ENCODE measurements at places on chromosomes 3 and 15.

DNA sequence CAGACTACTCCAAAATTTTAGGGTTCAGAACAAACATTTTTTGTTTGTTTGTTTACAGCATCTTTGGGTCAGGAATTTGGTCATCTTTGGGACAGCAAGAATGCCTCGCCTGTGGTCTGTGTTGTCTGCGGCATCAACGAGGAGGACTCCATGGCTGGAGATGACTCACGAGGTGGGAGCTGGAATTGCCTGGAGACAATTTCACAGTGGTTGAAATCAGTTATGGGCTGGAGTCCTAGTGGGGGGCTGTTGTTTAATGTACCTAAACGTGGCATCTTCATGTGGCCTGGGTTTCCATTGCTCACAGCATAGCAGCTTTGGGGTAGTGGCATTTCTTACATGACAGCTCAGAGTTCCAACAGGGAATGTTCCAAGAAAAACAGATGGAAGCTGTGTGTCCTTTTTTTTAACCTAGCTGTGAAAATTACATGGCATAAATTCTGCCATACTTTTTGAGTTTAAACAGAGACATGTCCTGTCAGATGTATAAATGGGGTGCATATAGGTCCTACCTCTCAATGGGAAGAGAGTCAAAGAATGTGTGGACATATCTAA lies 507.3 kb upstream of the CBLB start:
- DNase-seq = no peak

- DNase-seq = peak; percentile 58
These were observed 127.6 kb upstream of the LMOD3 start for GRCh38 chr3:69250014-69250413.

- DNase-seq = no peak
These were observed 96.2 kb upstream of the SEMA6D start for GRCh38 chr15:47620960-47621681.

DNA sequence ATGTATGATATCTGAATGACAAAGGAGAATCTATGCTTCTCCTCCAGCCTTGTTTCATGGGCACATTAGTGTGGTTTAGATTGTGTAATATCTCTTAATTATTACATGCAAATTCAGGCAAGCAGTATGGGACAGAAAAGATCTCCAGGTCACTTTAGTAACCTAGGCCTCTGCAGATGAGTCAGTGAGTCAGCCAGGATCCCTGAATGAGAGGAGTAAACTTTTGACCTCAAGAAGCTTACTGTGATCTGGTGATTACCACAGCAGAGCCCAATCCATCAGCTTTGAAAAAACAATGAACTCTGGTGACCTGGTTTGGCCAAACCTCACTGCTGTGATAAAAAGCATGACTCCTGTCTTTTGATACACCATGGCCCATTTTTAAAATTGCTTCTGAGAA lies 107.8 kb downstream of the LRRN1 start:
- DNase-seq = no peak

DNA sequence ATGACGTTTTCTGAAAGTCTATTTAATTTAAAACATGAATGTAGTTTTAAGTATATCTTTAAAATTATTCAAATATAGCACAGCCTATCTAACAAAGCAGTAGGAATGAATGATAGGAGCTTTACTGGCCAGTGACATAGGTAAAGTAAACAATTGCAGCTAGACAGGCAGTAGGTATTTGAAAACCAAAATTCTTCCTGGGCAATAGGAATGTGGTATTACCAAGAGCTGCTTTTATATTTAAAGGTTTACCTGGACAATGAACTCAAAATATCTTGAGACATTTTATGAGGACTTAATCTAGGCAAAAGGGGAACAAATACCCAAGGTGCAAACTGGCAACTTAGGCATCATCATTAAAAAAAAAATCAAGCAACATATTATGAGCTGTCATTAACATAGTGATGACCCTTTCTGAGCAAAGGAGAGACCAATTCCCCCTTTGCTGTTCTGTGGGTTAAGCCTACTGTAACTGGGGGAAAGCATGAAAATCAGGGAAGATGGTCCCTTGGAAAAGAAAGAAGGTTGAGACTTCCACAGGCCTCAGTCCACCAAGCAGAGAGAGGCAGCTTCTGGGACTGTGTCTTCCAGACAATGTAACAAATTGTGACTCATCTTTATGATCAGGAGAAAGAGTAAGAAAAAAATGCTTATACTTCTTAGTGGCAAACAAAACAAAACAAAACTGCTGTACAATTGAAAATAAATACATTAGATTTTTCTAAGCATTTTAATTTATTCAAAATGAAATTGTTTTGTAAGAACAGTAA lies 12.9 kb downstream of the ISL2 start:
- DNase-seq = no peak

DNA sequence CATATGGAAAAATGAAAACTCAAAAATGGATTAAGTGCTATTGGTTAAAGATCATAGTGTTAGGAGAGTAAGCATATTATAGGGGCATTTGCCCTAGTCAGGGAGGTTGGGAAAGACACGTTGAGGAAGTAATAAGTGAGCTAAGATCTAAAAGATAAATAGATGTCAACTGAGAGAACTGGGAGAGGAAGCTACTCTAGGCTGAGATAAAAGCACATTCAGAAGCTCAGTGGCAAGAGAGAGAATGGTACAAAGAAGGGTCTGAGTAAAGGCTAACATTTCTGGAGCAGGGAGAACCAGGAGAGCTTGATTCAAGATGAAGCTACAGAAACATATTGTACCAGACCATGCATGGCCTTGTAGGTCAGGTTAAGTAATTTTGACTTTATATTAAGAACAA lies 63.9 kb downstream of the TRPC1 start:
- DNase-seq = no peak

GRCh38 chr15:68218847-68219798 lies 10.4 kb downstream of the CLN6 start:
- no peak for DNase-seq

DNA sequence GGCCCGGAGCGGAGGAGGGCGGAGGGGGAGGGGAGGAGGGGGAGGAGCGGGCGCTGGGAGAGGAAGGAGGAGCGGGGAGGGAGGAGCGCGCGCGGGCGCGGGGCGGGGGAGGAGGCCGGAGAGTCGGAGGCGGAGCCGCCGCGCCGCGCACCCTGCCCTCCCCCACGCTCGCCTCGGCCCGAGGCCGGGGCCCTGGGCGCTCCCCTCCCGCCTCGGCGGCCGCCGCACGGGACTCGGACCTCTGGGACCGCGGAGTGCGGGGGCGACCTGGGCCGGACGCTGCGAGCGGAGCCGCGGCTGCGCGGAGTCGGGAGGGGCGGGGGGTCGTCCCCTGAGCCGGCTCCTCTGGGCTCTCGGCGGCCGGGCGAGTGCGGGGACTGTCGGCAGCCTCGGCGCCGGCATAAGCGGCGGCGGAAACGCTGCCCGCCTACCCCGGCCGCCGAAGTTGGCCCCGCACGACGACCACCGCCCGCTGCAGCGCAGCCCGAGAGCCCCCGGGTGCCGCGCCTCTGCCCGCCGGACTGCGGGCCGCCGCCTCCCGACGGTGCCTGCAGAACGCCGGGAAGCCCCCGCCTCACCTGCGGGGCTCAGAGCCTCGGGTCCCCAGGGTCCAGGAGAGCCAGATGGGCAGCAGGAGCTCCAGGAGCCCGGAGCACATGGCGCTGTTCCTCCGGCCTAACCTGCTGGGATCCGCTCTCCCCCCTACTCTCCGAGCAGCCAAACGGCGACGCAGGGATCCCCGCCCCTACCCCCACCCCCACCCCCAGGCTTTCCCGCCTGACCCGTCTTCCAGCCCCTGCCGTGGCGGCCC lies 406 bp upstream of the GABRB3 start:
- DNase-seq = no peak

- DNase-seq = no peak
These were observed 10.8 kb upstream of the NR1D2 start for GRCh38 chr3:23934253-23934652.

DNA sequence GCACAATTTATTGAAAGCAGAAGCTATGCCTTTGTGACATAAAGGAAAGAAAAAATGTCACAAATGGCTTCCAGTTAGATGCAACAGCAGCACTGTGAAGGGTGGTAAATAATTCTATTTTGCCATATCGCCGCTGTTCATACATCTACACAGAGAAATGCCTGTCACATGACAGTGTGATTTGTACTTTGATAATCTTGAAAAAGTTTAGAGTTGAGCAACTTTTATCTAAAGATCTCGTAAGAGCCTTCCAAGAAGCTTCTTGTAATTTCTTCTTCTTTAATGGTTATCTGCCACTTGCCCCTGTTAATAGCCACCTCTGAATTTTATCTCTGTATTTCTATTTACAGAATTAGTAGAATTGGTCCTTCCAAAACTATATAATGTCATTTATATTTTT lies 192.3 kb downstream of the ATP8B4 start:
- DNase-seq = no peak

DNA sequence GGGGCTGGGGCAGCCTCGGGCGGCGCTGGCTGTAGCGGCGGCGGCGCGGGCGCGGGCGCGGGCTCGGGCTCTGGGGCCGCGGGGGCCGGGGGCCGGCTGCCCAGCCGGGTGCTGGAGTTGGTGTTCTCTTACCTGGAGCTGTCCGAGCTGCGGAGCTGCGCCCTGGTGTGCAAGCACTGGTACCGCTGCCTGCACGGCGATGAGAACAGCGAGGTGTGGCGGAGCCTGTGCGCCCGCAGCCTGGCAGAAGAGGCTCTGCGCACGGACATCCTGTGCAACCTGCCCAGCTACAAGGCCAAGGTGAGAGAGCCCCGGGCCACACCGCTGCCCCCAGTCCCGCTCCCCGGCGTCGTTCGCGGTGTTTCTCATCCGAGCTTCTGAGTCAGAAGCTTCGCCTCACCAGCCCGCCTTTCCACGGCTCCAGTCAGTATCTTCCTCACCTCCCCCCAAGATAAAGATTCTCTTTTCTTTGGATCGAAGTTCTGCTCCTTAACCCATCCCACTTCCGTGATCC lies 600 bp downstream of the FBXO45 start:
- DNase-seq = peak; percentile 51

GRCh38 chr3:136632625-136633081 lies 119.5 kb downstream of the STAG1 start:
- DNase-seq = no peak

DNA sequence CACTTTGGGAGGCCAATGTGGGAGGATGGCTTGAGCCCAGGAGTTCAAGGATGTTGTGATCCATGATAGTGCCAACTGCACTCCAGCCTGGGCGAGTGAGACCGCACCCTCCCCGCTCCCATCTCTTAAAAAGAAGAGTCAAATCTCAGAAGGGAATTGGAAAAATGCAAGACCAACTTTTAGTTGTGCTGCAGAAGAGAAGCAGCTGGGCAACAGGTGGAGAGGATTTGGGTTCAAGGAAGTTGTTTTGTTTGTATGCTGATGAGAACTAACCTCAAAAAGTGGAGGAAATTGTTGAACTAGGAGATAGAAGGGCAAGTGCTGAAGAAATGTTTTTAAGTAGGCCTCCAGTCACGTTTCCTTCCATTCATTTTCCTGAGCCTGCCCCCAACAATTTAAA lies 12.8 kb upstream of the PDCD7 start:
- no peak for DNase-seq

GRCh38 chr3:14839236-14839635 lies 20.5 kb downstream of the FGD5 start:
- DNase-seq = no peak

GRCh38 chr3:115099986-115100571 lies 47.0 kb downstream of the ZBTB20 start:
- DNase-seq = no peak

GRCh38 chr3:103918336-103918735 lies 1448.4 kb upstream of the ALCAM start:
- no peak for DNase-seq

- DNase-seq = no peak
These were observed 8.9 kb downstream of the LMOD3 start for GRCh38 chr3:69113536-69113935.

- no peak for DNase-seq
These were observed 10.8 kb downstream of the PPP1R2 start for GRCh38 chr3:195532345-195532744.

GRCh38 chr3:111392894-111393398 lies 149.1 kb upstream of the CD96 start:
- no peak for DNase-seq

- DNase-seq = no peak
These were observed 48.6 kb upstream of the AKAP13 start for GRCh38 chr15:85331655-85332285.

- no peak for DNase-seq
These were observed 18.9 kb upstream of the GREM1 start for GRCh38 chr15:32698773-32699390.

- DNase-seq = no peak
These were observed 30.0 kb upstream of the PLSCR4 start for GRCh38 chr3:146280864-146281263.

DNA sequence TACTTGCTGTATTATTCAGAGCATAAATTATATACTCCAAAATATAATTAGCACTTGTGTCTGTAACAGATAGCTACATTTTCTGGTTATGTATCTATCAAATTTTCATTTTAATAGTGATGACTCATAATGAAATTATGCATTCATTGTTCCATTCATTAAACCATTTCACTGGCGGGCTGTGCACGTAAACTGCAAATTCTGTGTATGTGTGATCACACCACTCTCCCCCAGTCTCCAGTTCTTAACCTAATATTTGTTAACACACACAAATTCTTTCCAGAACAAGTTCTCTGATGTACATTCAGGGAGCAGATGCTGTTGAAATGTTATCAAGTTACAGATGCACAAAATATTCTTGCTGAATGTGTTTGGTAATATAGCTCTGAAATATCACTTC lies 3.8 kb upstream of the KCNMB2 start:
- no peak for DNase-seq

DNA sequence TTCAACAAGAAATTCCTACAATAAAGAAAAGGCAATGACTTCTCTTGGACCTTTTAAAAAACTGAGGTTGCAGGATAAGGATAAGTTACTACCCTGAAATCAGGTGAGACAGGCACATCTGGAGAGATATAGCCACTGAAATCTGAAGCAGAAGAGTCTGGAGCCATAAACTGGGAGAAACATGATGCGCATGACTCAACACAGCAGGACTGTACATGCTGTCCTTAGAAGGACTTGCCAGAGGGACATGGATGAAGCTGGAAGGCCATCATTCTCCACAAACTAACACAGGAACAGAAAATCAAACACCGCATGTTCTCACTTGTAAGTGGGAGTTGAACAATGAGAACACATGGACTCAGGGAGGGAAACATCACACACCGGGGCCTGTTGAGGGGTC lies 1020.2 kb downstream of the AGBL1 start:
- DNase-seq = no peak
